ENCODE measurements at places on chromosomes 1 and 21.

DNA sequence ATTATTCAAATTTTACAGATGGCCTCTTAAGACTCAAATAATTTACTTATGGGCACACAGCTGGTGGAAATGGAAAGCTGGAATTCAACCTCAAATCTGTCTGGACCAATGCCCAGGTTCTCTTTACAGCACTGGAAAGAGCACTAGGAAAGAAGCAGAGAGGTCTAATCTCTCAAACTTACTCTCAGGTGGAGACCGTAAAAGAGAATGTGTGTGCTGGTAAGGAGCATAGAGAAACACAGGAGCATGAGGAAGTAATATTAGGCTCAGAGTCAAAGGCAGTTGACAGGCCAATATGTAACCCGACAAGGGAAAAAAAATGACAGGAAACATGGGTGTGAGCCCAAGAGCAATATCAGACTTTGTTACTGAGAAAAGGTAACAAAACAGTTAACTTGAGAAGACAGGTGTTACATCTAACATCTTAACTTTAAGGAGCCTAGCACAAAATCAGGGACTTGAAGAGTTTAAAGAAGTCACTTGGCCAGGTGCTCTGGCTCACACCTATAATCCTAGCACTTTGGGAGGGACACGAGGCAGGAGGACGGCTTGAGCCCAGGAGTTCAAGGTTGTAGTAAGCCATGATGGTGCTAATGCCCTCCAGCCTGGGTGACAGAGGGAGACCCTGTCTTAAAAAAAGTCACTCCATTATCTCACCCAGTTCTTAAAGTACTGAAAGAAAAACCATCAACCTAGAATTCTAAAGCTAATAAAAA, 20.7 kb downstream of the PPP1R15B start:
- DNase-seq: no peak

DNA sequence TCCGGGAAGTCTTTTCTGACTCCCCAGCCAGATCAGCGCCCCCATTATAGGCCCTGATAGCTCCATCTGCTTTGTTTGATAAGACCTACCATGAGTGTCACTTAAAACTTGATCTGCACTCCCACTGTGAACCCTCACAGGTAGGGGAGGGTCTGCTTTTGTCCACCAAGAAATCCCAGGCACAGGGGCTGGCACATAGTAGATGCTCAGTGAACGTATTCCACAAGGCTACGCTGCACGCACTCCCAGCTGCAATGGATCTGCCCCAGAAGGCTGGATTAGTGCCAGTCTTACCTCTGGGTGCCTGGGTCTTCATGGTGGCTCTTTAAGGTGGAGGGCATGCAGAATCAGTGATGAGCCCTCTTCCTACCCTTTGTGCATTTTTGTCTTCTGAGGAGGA, 447.1 kb downstream of the PTPRU start:
- DNase-seq: no peak

- no peak for DNase-seq
Measured at GRCh38 chr1:53781654-53782053, 42.7 kb upstream of the GLIS1 start.

GRCh38 chr1:97902067-97902466, 18.8 kb downstream of the DPYD start:
- no peak for DNase-seq

DNA sequence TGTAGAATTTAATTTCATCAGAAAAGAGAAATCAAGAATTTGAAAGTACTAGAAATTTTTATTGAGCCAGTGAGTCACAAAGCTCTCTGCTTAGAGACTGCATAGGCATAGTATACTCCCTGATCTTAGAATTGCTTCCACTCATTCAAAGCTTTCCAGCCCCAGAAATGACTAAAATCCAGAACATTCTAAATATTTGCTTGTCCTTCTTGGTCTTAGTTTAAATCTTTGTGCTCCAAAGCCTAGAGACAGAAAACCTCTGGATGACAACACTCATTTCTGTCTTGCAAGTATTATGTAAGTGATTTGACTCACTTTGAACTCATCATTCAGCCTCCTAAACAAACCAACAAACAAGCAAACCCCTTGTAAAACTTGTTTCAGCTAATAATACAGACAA, 74.2 kb downstream of the PTPRC start:
- DNase-seq: no peak

GRCh38 chr1:58584082-58584895, 7.2 kb upstream of the TACSTD2 start:
- DNase-seq: no peak

DNA sequence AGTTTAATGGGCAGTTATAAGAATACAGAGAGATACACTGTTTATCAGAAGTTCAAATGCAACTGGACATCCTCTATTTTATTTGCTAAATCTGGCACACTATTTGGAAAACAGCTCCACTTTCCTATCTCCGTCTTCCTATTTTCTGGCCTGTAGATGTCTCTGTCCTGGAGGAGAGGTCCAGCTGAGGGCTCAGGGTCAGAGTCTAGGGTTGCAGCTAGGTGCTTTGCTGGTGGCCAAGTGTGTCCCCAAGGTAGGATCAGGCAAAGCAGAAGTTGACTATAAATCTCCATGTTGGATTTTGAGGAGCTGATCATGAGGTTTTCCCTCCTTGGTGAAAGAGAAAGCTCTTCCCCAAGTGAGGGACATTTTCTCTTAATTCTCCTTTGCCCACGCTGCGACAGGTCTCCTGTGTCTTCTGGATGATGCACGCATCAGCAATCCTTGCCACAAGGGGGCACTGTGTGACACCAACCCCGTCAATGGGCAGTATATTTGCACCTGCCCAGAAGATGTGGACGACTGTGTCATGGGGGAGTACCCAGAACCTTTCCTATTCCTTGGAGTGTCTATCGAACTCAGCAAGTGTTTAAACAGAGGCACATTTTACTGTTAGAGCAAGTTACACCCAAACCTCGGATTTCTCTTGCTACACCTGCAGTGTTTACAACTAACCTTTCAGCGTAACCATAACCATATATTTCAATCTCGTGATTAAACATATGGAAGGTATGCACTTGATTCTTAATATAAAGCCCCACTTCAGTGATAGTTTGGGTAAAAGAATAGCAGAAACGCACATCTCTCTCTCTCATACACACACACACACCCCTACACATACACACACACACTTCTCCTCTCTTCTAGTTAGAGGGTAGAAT, 10.2 kb downstream of the ADAM30 start:
- peak; percentile 15 for DNase-seq

GRCh38 chr1:209646558-209646957, 5.7 kb downstream of the LAMB3 start:
- no peak for DNase-seq

- no peak for DNase-seq
Measured at GRCh38 chr1:41455479-41456332, 28.8 kb downstream of the EDN2 start.

GRCh38 chr1:59052166-59052590, 244.7 kb upstream of the FGGY start:
- DNase-seq: peak; percentile 26

GRCh38 chr1:166112425-166112824, 54.4 kb downstream of the FAM78B start:
- DNase-seq: no peak

DNA sequence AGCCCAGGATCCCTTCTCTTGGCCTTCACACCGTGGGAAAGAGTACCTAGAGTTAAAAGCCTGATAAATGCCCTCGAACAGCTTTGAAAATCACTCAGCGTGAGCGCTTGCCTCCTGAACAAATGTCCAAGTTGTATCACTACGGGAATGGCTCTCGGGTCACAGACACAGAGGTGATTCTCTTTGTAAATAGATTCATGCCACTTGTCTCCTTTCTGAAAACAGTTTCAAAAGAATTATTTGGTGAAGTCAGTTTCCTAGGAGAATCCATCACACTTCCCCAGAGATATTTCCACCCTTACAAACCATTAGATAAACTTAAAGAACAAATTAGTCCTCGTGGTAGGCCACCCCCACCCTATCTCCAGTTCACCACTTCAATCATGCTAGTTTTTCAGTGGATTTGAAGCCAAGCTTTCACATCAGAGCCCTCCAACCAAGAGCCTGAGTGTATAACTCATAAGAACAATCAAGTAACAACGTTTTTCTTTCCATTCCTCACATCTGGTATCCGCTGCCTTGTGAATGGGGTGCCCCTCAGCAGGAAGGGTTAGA, 132.9 kb downstream of the SLC30A10 start:
- no peak for DNase-seq

GRCh38 chr1:52239708-52240001, 97.8 kb downstream of the ZFYVE9 start:
- DNase-seq: no peak

DNA sequence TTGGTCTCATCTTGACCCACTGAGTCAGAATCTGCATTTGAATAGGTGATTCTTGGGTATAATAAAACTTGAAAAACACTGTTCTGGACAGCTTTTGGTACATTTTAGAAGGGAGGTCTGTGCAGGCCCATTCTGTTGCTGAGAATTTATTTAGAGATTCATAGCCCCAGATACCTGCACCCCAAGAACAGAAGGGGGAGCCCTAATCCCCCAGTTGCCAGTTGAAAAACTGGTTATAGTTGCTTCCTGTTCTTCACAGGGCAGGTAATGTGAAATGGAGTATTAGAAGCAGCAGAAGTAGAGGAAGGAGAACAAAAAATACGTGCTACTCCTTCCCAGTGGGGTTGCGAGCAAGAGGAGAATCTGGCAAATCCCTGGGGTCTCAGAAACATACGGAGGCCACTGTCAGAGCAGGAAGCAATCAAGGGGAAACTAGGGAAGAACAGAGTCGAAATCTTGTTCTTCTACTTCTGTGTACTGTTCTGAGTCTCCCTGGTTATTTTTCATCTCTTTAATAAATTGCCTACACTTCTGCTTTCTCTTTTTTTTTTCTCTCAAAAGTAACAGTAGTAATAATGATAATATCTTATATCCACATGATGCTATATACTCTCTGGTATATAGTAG, 4.6 kb upstream of the CLCA2 start:
- DNase-seq: peak; percentile 23

DNA sequence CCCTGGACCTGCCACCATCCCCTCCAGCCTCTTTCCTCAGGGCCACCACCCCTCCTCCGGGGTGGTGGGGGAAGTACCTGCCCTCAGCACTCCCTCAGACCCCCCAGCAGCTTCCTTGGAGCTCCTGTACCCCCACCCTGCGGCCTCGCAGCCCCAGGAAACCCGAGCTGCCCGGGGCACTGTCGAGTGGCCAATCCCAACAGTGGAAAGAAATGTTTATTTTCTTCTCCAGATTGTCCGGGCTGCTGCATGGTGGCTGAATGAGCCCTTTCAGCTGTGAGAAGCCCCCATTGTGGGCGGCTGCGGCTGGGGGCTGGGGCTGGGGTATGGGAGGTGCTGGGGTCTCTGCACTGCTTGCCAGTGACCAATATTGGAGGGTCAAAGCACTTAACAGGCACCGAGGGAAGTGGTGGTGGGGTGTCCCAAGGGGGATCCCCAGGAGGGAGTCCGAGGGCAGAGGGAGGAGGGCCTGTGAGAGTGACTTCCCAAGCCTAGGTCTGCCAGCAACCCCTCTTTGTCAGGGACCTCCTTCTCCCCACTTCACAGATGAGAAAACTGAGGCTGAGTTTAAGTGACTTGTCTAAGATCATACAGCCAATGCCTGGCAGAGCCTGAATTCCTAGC, 25.2 kb downstream of the RUNX3 start:
- no peak for DNase-seq

- DNase-seq: no peak
Measured at GRCh38 chr1:11860587-11860986, 1.8 kb upstream of the NPPB start.

DNA sequence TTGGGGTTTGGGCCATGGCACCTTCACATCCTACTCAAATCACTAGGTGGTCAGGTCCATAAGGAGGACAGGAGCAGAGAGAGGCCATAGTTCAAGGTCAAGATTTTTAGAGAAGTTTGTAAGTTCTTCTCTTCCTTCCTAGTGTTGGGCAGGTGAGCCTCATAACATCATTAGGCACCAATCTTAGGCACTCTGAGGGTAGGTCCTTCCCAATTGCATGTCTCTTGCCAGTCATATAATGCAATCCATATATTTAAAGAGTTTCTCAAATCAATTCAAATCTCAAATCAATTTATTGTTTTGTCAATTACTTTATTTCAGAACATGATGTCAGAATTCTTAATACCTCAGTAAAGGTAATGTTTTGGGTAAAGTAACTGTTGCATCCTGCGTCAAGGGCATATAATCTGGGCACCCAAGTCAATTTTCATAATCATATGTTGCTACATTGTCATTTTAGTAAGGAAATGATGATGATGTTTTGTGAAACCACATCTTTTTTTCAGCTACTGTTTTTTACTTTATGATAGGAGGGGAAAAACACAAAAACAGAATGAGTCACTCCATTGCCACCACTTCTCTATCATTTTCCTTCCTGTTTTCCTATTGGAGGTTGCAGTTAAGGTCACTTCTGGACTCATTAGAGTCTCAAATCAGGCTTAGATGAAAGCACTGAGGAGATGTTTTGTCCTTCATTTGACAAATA, 122.7 kb downstream of the UCHL5 start:
- DNase-seq: no peak

DNA sequence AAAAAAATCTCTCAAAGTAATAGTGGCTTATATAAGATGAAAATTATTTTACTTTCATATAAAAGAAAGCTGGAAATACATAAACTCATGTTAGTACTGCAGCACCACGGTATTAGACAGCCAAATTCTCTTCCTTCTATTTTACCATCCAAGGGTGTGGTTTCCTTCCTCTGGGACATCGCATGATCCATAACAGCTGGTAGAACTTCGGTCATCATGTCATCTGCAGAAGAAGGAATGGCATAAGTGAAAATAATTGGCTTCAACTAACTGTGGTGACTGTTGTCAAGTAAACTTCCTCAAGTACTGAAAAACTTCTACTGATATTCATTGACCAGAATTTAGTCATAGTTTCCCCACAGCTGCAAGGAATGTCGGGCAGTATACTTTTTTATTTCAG, 28.3 kb upstream of the IFI44L start:
- DNase-seq: no peak

DNA sequence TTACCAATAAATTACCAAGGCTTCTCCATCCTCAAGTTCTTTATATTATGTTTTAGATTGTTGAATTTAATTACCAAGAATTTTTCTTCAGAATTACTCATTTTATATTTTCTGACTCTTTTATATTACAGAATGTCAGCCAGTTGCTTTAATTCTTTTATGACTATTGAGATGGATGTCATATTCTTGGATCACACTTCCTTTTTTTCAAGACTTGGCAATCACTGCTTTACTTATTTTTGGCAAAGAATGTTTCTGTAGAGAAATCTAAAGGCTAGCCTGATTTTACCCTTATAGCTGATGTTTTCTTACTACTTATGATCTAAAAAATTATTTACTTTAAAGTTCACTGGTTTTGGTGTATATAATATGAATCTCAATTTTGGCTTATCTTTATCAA, 721.1 kb upstream of the TMPRSS15 start:
- no peak for DNase-seq

GRCh38 chr1:217892750-217893149, 261.6 kb downstream of the SPATA17 start:
- DNase-seq: no peak
